ENCODE measurements at places on chromosomes 4 and X. TPM values are rescaled to one million over a fixed set of nuclear protein-coding genes. Genes with fewer than 3 reads are reported as not detected.

Gene CENPE
- 39.4 TPM for total RNA-seq

Gene GABRQ
- total RNA-seq, result 0.05 TPM

Gene SYN1
- 4.3 TPM for total RNA-seq

- no peak for ATAC-seq
Measured at GRCh38 chrX:74133156-74133796, 170.7 kb upstream of the ZCCHC13 start.

Data from activated T-helper 17 cell treated with anti-CD3 and anti-CD28 coated beads, Interleukin-2, amount 50 U/mL, for 72 hours (primary cell).